ENCODE measurements at places on chromosomes 2 and 18.

DNA sequence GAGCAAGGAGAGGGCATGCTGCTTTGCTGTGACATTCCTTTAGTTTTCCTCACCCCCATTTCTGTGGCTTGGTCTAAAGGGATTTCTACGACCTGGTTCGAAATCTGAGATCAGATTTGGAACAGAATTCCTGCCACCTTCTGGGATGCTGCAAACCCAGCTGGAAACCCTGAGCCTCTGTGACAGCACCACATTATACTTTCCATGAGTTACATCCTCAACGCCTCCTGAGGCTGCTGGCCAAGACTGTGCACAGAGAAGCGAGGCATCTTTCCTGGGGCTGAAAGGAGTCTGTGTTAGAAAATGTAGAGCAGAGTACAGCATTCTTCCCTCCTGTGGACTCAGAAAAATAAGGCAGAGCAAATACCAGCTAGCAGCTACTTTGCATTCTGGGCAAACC is 138.1 kb upstream of the CHAC2 start:
- DNase-seq, result no peak

DNA sequence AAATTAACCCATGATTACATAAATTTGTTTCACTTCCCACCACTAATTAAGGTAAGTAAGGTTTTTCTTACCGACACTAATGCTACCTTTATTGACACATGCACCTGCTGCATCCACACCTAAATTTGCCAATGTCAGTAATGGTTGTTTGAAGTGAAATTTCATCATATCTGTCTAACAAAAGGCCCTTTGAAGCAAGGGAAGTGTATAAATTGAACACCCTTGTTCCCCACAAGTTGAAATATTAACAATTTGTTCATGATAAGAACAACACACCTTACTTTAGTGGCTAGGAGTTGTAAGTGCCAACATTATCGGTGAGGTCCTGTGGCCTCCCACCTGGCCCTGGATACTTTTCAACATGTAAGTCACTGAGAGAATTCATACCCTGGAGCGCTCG is 116.3 kb upstream of the CDCA7 start:
- DNase-seq, result no peak

DNA sequence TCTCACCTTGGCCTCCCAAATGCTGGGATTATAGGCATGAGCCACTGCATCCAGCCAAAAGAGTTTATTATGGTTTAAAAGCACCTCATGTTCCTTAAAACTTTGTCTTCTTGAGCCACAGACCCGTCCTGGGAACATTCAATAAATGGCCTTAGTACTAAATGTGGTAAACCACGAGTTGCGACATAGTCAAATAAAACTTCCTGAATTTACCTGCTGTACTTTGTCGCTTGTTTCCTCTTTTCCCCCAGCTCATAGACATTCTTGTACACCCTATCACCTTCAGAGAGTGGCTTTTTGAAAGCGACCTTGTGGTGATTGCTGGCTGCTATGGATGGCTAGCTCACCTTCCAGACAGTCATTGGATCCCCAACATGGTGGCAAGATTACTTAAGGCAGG is 310.4 kb downstream of the LRRTM1 start:
- DNase-seq, result no peak

DNA sequence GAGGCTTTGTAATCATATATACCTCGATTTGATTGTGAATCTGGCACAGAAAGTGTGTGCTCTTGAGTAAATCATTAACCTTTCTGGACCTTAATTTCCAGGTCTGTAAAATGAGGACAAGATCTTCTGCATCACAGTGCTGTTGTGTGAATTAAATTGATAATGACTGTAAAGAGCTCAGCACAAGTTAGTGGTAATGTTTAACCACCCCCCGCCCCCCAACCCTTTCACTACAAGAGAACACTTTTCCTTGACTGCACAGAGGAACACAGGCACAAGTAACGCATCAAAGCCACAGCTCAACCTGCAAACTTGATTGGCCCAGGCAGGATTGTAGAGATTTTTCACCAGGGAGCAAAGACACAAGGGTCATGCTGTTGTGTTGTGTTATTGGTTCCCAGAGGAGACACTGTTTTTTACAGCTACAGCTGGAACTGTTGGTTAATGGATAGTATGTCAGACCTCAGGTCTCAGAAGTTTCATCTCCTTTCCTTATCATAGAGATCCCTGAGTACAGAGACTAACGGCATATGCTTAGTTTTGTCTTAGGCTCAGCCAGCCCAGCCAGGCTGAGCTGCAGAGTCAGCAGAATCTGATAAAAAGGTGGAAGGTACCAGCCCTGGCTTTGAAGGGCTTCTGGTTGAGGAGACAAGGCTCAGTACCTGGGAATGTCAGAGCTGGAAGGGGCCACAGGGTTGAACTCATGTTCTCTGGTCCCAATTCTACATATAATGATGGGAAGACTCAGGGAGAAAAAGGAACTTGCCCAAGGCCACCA is 10.6 kb downstream of the SETBP1 start:
- DNase-seq, result no peak

DNA sequence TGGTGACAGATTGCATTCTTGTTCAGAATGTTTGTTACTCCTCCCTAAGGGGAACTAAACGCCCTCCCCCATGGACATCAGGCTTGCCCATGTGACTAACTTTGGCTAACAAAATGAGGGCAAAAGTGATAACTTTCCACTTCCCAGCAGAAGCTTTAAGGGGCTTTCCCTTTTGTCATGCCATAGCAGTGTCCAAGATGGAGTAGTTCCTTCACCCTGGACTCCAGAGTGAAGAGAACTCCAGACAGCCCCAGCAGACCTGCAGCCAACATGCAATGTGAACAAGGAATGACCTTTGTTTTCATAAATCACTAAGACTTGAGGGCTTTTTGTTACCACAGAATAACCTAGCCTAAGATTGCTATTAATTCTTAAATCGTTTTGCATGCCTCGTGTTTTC is 163.5 kb downstream of the ZEB2 start:
- DNase-seq, result no peak

GRCh38 chr2:109615637-109616144 is 1.5 kb downstream of the SOWAHC start:
- no peak for DNase-seq

- no peak for DNase-seq
These were observed 105.6 kb upstream of the NOL4 start for GRCh38 chr18:34330308-34330707.

GRCh38 chr2:18626958-18627650 is 37.7 kb upstream of the NT5C1B start:
- no peak for DNase-seq

- DNase-seq, result no peak
These were observed 17.0 kb upstream of the STAT4 start for GRCh38 chr2:191167766-191168165.

DNA sequence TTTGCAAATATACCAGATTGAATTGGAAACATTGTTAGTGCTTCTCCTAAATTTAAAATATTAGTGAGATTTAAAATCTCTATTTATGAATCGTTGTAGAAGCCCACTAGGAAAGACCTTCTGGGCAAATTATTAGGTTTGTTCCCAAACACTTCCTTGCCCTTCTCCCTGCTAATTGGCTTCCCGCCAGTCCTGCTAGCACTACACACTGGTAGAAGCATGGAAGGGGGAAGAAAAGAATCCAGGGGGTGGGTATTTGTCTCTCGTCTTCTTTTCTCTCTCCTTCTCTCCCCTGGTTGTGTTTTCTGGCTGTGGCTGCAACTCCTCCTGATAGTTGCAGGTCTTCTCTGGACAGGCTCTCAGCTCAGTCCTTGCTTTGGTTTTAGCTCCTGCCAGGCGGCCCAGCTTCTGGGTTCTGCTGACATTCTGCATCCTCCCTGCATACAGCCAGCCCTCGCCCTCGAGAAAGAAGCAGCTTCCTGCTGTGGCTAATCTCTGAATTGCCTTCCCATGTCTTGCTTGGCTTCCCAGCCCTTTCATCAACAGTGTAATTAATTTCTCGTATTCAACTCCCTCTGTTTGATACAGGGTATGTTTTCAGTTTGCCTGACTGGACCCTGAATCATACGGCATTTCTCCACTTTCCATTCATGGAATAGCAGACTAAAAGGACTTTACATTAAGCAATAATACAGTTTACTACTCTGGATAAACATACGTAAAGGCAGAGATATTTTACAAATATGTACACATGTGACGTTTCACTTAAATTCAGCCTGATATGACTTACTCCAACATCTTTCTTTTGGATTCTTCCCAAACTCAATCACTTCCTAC is 6.9 kb upstream of the PARD3B start:
- DNase-seq, result no peak

DNA sequence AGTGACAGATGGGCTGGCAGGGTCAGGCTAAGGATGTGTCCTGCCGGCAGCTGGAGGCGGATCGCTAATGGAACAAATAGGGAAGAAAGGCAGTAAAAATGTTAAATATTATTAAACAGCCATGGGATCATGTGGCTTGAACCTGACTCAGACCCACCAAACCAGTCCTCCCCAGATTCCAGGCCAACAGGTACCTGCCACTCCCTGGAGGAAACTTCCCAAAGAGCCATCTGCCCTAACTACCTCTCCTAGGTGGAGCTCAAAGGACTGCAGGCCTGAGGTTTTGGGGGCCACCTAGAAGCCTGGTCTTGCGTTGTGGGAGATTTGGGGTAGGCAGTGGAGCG is 34.3 kb downstream of the CIB4 start:
- no peak for DNase-seq

DNA sequence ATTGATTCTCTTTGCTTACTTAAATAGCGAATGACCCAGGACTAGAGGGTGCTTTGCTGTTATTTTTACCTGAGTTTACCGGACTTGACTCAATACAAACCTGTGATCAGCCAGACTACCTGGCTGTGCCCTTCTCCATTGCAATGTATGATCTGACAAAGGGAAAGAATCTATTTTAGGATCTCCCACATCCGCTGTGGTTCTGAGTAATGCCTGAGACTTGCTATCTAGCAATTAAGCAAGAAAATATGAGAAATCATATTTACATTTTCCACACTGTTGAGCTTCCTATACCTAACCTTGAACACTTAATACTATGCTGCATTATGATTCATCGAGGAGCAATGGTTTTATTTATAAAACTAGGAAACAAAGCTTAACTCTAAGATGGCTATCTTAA is 215.2 kb downstream of the RAD51AP2 start:
- DNase-seq, result no peak

DNA sequence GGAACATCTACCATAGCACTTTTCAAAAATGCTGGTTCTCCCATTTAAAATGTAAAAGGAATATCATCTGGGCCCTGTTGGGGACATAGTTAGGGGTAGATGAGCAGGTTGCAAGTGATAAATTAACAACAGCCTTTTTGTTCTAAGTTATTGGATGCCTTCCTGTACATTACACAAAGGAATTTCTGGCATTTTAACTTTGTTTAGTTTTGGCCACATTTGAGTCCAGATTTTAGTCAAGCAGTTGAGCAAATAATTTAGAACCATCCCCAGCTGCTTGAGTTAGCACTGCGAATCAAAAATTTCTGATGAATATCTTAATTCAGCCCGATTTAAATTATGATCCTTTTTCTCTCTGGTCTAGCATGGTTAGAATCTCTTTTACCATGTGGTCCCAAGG is 124.4 kb downstream of the TTC27 start:
- no peak for DNase-seq

GRCh38 chr2:184602734-184603133 is 4.4 kb downstream of the ZNF804A start:
- DNase-seq, result no peak

GRCh38 chr2:46857871-46858701 is 57.5 kb downstream of the MCFD2 start:
- DNase-seq, result no peak

DNA sequence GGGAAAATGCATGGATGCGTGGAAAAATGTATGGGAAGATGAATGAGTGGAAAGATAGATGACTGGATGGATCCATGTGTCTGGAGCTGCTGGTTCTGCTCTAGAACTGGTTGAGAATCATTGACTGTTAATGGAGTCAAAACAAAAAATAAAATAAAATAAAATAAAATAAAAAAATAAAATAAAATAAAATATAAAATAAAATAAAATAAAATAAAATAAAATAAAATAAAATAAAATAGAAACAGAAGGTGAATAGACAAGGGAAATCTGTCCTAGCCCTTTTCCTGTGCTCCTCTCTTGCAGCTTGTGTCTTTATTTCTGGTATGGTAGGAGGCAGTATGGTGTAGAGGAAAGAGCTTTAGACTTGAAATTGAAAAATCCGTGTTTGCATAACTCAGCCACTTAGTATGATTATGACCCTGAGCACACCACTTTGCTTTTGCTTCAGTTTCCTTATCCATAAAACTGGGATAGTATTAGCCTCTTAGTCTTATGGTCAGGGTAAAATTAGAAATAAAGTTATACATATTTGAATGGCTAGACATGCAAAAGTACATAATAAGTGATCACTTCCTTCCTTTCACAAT is 51.0 kb downstream of the PSD4 start:
- no peak for DNase-seq

- DNase-seq, result no peak
These were observed 234.3 kb upstream of the HS6ST1 start for GRCh38 chr2:128552806-128553551.

DNA sequence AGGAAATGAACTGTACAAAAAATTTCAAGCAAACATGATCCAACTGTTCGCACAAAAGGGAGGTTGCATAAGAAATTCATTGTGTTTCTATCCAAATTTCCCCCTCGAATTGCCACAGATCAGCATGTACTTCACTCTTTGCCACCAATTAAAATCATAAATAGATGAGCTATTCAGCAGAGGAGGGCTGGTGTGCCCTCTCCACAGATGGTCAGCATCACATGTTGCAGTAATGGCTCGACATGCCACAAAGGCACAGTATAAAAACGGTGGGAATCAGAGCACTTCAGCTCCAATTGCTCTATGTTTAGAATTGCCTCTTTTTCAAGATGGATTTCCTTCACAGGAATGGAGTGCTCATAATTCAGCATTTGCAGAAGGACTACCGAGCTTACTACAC is at the start of gene G6PC2:
TSS of gene G6PC2 (plus strand) at position 289 of the 400 bp plus-strand sequence. CDS start at position 330, 41 bp downstream.
- DNase-seq, result no peak

DNA sequence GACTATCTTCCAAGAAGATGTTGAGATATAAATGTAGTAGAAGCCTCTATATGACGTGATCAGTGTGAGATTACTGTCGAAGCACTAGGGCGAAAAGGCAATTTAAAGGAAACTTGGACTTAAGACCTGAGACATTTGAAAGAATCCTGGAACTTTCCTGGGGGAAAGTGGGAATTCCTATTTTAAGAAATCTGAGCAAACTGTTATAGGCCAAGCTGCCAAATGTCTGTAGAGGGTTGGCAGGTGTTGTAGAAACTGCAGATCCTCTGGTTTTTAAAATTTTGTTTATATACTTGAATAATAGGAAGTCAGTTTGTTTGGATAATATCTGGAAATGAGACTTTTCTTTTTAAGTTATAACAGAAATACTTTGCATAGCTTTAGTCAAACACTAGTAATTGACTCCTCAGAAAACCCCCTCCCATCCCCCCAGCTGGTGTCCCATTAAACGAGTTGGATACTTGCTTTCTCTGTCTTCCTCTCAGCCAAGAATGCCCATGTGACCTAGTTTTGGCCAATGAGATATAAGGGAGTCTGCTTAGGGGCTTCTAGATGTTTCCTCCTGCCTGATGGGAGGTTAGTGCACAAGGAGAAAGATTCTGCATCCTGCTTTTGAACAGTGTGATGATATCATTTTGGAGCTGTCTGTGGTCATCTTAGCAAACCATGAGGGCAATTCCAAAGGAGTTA is 61.2 kb downstream of the MOGAT1 start:
- no peak for DNase-seq

GRCh38 chr2:70070542-70071268 is 16.6 kb upstream of the PCBP1 start:
- peak; percentile 91 for DNase-seq
